Lower lobe of right lung (tissue), 2 donors: ENCODE measurements at places on chromosomes 7 and 10. TPM values are rescaled to one million over a fixed set of nuclear protein-coding genes. Genes with fewer than 3 reads are reported as not detected.

TPST1 gene
- total RNA-seq = 16.7 TPM

FXYD4 gene
- total RNA-seq = not detected

GRCh38 chr7:151057506-151057988 is at the start of gene CDK5:
CDK5 (minus strand) TSS chr7:151057897; CDS start chr7:151057848, 49 bp downstream.
- peak; percentile 66 for DNase-seq
- H3K36me3 ChIP-seq = peaks cover 9% of the 10 kb centered on the region
- H3K4me1 ChIP-seq = peaks cover 48% of the 10 kb centered on the region
- H3K27me3 ChIP-seq = no peaks in the 10 kb centered on the region
- H3K4me3 ChIP-seq = peak within 1 kb of the TSS; percentile 72

DNA sequence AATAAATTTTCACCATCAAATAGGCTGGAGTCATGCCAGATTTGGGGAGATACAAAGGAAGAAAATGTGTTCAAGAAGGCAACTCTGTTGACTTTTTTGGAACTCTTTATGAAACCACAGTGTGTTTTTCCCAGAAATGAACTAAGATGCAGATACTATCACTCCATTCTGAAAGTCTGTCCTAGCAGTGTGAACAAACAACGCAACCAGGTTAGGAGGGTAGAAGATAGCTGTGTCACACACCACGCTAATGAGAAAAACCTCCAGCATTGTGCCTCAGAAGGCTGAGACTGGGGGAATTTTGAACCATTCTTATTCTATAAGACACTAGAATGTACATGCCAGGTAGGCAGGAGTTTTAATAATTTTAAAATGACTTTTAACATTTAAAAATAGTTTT is 15.9 kb upstream of the ATP6V0A4 start:
- DNase-seq = no peak
- no peaks in the 10 kb centered on the region for H3K36me3 ChIP-seq
- no peaks in the 10 kb centered on the region for H3K4me1 ChIP-seq
- H3K4me3 ChIP-seq = no peak overlapping the region
- no peak overlapping the region for H3K27ac ChIP-seq
- no peaks in the 10 kb centered on the region for H3K27me3 ChIP-seq

GRCh38 chr7:158458096-158458495 is 129.5 kb downstream of the PTPRN2 start:
- no peaks in the 10 kb centered on the region for H3K36me3 ChIP-seq
- no peak overlapping the region for H3K27ac ChIP-seq
- DNase-seq = no peak
